Glutamatergic neuron (in vitro differentiated cells): ENCODE measurements at places on chromosomes 12 and 14.
A peak's percentile ranks its signal among the peaks of the same experiment; 100 is the strongest.

DNA sequence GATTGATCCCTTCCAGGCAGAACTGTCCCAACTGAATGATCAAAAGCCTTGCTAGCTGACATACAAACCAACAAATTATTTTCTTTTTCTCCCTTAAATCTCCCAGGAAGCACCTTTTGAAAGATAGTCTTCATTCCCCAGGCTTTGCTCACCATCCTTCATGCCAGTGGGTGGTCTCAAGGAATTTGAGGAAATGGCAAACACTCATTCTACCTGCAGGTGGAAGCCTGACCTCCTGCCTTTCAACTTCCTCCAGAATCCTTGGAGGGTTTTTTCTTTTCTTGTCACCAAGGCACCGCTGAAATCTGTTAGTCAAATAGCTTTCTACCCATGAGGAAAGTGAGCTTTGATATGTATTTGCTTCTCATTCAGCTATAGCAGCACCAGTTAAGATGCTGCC lies 128.5 kb downstream of the WIF1 start:
- DNase-seq, result no peak

- no peak for DNase-seq
Measured at GRCh38 chr14:28629328-28630004, 137.1 kb upstream of the FOXG1 start.

DNA sequence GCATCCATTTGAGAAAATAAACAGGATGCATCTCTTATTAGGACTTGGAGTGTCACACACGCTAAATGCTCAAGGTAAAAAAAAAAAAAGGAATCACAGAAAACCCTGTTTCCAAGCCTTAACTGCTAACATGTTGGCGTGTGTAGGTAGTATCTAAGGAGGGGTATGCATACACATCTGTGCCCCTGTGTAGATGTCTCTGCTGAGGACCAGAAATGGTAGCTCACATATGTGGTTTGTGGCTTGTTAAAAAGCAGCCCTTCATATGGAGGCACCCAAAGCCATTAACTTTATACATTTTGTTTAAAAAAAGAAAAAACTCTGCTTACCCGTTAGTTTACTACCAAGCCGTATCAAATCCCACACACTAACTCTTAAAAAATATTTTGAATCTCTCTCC lies 314.1 kb downstream of the SNAPC1 start:
- no peak for DNase-seq

DNA sequence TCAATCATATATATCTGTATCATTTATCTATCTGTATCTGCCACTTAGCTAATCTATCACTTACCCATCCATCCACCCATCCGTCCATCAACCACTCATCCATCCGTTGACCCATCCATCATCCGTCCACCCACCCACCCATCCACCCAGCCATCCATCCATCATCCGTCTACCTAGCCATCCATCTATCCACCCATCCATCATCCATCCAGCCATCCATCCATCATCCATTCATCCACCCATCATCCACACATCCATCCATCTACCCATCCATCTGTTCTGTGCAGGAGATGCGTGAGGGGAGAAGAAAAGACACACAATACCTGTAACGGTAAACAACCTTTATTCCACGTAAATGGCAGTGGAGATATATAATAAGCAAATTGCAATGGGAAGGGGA lies 20.2 kb downstream of the NOC4L start:
- no peak for DNase-seq

GRCh38 chr14:63362389-63362819 lies 43.7 kb upstream of the GPHB5 start:
- DNase-seq, result no peak

GRCh38 chr12:100820314-100820713 lies 25.7 kb downstream of the ANO4 start:
- DNase-seq, result no peak

- DNase-seq, result no peak
Measured at GRCh38 chr14:63438065-63438757, 105.0 kb downstream of the PPP2R5E start.

DNA sequence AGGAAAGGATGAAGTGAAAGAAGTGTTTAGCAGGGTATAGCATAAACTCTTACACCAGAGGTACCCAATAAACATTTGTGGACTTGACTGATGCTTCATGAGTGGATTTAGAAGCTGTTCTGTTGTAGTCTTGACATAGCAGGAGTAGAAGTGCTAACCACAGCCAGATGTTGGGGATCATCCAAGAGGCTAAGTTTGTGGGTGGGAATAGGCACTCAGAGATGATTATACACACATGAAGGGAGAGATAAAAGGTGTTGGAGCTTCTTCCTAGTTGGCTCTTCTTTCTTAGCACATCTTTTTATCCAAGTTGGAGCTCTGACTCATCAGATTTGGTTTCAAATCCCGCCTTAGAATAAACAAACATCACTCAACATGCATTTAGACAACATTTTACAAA lies 166.7 kb upstream of the E2F7 start:
- DNase-seq, result no peak

DNA sequence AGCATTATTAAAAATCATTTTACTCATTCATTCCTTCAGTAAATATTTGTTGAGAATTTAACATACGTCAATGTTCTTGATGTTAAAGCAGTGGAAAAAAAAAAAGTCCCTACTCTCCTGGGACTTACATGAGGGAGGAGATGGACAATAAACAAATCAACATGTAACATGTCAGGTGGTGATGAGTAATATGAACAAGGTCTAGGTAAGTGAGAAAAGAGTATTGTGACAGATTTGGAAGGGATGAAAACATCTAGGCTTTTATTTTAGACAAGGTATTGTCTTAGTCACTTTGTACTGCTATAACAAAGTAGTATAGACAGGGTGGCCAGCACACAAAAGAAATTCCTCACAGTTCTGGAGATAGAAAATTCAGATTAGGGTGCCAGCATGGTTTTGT lies 167.2 kb downstream of the FSCB start:
- no peak for DNase-seq

- DNase-seq, result no peak
Measured at GRCh38 chr12:102596031-102596430, 115.7 kb upstream of the IGF1 start.

DNA sequence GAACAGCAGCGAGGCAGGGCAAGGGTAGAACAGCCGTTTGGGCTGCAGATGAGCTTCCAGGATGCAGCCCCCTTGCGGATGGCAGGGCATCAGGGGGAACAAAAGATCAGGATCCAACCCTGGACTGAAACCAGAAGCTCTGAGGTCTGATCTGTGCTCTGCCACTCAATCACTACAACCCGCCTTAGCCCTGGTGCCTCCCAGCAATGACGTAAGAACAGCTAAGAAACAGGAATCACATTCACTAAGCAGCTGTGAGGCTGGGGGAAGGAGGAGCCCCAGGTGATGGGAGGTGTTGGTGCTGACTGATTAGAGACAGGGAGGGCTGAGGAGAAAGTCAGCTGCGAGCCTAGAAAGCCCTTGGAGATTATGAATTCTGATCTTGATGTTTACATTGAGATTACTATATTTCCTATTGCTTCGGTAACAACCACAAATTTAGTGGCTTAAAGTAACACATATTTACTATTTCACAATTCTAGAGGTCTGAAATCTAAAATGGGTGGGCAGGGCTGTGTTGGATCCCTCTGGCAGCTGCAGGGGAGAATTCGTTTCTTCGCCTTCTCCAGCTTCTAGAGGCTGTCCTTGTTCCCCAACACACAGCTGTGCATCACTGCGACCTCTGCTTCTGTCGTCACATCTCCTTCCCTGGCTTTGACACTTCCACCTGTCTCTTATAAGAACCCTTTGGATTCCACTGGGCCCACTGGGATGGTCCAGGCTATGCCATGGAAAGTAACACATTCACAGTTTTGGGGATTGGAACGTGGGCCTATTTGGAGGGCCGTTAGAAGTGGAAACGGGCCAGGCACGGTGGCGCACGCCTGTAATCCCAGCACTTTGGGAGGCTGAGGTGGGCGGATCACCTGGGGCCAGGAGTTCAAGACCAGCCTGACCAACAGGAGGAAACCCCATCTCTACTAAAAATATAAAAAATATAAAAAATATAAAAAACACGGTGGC lies 6.1 kb upstream of the CD9 start:
- DNase-seq, result no peak

- no peak for DNase-seq
Measured at GRCh38 chr12:46522071-46522470, 149.5 kb upstream of the SLC38A2 start.

DNA sequence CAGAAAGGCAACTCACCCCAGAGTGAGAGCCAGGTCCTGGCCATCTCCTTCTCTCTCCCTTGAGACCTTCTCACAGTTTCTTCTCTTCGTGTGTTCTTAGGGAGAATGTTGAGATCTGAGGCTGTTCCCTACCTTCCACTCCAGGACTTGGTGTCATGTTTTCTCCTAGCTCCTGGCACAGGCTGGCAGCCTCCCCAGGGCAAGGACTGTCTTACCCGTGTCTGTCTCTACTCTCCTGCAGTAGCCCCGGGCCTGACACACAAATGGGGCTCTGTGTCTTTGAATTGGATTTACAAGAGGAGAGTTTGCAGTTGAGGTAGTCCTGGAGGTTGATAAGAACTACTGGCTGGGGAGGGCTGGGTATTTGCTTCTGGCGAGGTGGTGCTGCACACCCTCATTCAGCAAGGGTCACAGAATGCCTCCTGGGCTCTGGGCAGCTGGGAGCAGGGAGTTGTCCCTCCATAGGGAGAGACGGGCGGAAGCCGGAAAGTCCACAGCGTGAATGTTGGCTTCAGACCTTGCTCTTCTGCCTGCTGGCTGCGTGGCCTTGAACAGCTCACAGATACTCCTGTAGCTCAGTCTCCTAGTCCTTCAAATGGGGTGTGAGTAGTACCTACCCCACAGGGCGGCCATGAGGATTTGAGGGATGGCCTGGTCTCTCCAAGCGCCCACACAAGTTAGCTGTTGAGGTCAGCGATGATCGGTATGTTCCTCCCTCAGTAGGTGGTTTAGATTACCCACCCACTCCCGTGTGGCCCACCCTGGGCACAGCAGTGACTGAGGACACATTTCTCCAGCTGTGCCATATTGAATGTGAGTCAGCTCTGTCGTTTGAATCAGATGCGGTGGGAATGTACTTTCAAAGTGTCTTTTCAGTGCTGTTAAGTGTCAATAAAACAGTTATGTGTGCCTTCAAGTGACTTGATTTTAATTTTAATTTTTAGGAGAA lies 10.2 kb downstream of the EP400 start:
- DNase-seq, result no peak

- no peak for DNase-seq
Measured at GRCh38 chr14:79809849-79810612, 401.3 kb downstream of the DIO2 start.

DNA sequence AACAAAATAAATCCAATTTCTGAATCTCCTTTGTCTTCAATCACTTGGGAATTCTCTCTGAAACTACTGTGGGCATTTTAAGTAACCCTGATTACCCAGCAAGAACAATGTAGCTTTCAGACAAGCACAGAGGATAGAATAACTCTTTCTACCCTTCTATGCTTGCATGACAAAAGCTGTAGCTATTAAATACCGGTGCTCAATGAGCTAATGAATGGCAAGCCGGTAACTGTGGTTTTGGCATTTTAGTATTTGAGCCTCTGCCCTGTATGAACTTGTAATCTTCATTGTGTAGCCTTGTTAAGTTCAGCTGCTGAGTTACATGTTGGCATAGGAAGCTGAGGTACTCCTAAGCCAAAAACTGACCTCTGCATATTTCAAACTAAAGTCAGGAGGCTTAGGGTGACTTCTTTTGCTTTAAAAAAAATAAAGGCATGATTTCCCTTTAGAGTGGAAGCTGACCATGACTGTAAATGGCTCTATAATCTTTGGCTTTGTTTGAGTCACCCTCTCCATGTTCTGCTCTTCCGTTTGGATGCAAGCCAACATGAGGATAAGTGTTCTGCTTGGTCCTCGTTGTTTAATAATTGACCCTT lies 171.0 kb upstream of the HIF1A start:
- DNase-seq, result no peak

DNA sequence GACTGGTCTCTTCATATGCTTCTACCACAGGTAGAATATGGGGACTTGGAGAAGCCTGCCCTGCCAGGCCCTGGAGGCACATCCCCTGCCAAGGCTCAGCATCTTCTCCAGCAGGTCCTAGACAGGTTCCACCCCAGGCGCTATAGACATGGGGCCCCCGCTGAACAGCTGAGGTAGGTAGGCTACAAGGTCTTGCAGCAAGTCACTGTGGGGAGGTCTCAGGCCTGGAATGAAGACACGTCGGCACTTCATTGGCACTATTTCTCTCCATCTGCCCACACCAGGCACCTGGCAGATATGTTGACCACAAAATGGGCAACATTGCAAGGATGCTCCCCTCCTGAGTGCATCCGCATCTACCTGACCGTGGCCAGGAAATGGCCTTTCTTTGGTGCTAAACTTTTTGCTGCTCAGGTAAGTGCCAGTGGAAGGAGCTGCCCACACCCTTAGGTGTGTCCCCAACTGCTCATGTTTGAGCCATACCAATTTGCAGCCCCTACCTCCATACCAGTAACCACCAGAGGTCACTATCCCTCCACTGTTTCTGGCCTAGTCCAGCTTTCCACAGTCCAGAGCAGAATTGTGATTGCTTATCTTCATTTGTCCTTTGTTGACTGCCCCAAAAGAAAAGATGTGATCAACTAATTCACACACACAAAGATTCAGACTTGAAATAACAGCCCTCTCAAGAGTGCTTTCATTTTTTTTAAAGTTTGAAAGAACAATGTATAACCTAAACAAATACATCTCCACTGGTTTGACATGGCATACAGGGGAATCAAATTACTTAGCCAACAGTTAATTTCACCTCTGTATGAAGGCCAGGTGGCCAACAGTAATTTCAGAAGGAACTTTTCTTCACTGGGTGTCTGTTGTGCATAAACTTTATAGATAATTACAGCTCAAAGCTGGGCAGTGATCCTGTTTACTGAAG lies 16.1 kb downstream of the PIGH start:
- peak; percentile 47 for DNase-seq

DNA sequence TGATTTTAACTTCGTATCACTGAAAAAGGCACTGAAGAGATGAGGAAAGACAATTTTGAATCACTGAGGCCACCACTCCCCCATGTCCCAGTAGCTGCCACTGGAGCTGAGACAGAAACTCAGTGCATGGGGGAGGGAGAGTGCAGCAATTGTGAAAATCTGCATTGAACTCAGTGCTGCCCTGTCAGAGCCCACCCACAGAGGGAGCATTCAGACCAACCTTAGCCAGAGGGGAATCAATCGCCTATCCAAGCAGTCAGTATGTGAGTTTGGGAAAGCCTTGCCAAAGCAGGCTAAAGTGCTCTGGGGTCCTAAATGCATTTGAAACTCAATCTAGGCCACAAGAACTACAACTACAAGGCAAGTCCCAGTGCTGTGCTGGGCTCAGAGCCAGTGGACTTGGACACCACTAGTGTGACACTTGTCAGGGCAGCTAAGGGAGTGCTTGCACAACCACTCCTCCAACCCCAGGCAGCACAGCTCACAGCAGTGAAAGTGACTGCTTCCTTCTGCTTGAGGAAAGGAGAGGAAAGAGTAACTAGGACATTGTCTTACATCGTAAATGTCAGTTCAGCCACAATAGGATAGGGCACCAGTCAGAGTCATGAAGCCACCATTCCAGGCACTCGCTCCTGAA lies 13.3 kb downstream of the RNASE3 start:
- DNase-seq, result no peak

GRCh38 chr12:9973949-9974348 lies 2.7 kb downstream of the CLEC12A start:
- DNase-seq, result no peak

- DNase-seq, result no peak
Measured at GRCh38 chr12:116773276-116773731, 35.2 kb downstream of the RNFT2 start.
